ENCODE measurements at places on chromosomes 7 and 10. TPM values are rescaled to one million over a fixed set of nuclear protein-coding genes. Genes with fewer than 3 reads are reported as not detected.

DNA sequence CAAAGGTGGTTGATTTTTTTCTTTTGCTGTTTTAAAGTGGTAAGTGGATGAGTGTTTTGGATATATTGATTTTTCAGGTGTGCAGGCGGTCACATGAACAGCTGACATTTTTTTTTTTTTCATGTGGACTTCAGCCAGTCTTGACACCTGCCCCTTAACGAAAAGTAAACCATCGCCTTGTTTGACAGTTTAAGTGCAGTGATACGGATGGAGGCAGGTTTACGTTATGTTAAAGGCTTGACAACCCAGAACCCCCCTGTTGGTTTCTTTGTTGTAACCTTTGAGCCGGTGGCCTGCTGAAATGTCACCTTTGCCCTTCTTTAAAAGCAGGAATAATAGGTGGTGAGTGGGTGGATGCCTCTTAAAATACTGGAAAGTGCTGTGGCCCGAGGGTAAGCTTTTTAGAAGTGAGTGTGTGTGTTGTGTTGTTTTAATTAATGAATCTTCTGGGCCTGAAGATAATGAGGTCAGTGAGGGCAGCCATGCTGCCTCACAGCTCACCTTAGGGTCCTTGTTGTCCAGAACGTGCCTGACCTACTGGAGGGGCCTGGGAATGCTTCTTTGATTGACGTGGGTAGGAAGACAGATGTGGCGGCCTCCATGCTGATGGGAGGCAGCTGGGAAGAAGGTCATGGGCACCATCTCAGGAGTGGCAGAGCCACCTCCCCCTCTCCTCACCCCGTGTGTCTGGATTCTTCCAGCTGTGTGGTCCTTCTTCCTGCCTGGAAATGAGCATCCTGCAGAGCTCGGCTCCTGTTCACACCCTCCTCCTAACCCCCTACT, 69.8 kb downstream of the TCF7L2 start:
- no peak for DNase-seq

GNG11 gene
- total RNA-seq = 43.6 TPM

GRCh38 chr10:30000802-30001571, 58.4 kb downstream of the JCAD start:
- DNase-seq = peak; percentile 89

GRCh38 chr7:25118048-25118753, 6.9 kb downstream of the CYCS start:
- no peak for DNase-seq

TBX20 gene
- total RNA-seq = 1.8 TPM

- DNase-seq = no peak
Measured at GRCh38 chr10:86293396-86293791, 73.2 kb downstream of the GRID1 start.

DNA sequence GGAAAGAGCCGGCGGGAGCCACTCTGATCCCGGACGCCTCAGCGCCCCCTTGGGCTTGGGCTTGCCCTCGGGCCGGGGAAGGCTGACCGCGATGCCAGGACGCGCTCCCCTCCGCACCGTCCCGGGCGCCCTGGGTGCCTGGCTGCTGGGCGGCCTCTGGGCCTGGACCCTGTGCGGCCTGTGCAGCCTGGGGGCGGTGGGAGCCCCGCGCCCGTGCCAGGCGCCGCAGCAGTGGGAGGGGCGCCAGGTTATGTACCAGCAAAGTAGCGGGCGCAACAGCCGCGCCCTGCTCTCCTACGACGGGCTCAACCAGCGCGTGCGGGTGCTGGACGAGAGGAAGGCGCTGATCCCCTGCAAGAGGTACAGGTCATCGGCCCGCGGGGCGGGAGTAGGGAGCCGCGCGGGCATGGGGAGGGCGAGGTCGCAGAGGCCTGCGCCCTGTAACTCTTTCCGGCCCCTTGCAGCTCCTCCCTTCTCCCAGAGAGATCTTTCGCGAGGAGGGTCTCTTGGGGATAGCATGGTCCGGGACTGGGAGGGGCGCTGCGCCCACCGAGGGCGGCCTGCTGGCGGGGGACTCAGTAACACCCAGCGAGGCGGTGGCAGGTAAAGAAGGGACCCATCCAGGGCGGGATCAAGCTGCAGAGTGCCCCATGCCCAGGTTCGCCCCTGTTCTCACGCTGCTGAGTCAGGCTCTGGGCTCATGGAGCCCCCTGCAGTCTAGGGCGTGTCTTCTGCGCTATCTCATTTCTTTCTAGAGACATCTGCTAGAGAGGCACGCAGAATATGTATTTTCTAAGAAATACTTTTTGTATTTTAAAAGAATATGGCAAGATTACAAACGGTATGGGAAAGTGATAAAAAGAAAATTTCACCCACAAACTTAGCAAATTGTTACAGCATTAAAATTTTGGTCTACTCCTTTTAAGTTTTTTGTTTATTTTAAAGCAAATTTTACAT, 687 bp downstream of the EPDR1 start:
- DNase-seq = no peak

CDHR3 gene
- total RNA-seq = 0.17 TPM

GRCh38 chr10:51733057-51733456, 33.7 kb upstream of the CSTF2T start:
- DNase-seq = no peak

DNA sequence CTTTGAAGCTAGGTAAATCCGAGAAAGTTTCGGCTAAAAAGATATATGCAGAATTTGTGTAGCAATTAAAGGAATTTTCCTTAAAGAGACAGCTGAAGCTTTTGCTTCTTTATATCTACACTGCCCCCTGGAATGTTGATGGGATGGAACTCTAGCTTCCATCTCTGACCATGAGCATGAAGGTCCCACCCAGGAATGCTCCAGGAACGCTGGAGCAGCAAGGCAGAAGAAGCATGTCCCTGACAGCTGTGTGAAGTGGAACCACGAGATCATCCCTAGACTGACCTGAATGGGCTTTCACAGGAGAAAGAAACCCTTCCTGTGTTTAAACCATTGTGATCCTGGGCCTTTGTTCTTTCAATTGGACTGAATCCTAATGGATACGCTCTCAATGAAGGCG, 99.7 kb upstream of the NOBOX start:
- DNase-seq = no peak

ADRA2A gene
- not detected for total RNA-seq

- no peak for DNase-seq
Measured at GRCh38 chr7:71843676-71844075, 568.5 kb downstream of the CALN1 start.

- DNase-seq = no peak
Measured at GRCh38 chr7:101635484-101635883, 6.4 kb upstream of the MYL10 start.

KBTBD2 gene
- 21.0 TPM for total RNA-seq

- DNase-seq = no peak
Measured at GRCh38 chr10:4839353-4839752, 13.3 kb downstream of the AKR1E2 start.

GRCh38 chr7:128398016-128398840, 11.6 kb downstream of the IMPDH1 start:
- no peak for DNase-seq

DNA sequence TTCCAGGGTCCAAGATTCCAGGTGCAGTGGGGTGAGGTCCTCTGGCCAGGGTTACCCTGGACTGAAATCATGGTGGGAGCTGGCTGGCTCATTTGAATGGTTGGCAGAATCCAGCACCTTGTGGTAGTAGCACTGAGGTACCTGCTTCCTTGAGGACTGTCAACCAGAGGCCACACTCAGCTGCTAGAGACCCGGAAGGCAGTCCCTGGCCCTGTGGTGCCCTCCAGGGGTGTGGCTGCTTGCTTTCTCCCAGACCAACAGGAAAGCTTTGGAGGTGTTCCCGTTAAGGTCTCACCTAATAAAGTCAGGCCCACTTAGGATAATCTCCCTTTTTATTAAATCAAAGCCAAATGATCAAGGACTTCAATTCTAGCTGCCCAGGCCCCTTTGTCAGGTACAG, 107.7 kb upstream of the GDF10 start:
- DNase-seq = no peak

RAPGEF5 gene
- 8.3 TPM for total RNA-seq

DNA sequence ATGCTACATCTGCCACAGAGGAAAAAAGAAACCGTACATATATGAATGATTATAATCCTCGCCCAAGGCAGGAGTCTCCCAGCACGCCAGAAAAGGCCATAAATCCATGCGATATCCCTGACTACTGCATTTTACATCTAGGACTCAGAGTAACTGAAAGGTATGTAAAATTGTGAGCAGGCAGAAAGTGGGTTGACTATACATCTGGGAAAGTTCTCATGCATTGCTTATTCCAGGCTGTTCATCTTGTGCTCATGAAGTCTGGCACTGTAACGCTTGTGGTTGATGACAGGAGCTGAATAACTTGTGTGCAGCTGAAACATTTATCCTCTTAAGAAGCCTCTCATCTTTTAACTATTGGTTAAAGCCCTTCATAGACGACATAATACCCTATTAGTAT, 193.4 kb upstream of the STEAP4 start:
- DNase-seq = no peak

Data from epithelial cell of proximal tubule (primary cell).